ENCODE measurements at places on chromosomes 2 and 18.

- DNase-seq, result no peak
Observed at GRCh38 chr2:102698369-102699111, 63.3 kb upstream of the TMEM182 start.

DNA sequence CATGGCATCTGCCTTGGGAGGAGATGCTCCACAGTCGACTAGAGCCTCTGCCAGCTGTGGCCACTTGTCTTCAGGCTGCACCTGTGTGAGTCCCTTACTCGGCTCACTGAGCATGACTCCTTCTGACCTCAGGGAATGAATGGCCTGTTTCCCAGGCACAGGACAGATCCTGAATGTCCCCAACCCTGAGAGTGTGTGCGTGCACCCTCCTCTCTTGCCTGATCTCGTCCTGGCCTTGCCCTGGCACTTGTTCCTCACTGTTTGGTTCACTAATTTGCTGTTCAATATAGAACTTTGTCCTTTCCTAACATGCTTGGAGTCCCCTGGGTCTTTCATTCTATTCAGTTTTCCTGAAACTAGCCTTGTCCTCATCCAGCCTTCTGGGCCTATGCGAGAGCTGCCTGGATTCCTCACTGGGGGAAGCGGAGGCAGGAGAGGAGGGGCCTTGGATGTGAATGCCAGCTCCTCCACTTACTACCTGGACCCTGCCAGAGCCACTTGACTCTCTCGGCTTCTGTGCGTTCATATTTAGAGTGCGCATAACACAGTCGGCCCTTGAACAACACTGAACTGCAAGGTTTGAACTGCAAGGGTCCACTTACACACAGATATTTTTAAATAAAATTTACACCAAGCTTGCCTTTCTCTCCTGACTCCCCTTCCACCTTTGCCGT lies 184.8 kb downstream of the ACKR3 start:
- no peak for DNase-seq

DNA sequence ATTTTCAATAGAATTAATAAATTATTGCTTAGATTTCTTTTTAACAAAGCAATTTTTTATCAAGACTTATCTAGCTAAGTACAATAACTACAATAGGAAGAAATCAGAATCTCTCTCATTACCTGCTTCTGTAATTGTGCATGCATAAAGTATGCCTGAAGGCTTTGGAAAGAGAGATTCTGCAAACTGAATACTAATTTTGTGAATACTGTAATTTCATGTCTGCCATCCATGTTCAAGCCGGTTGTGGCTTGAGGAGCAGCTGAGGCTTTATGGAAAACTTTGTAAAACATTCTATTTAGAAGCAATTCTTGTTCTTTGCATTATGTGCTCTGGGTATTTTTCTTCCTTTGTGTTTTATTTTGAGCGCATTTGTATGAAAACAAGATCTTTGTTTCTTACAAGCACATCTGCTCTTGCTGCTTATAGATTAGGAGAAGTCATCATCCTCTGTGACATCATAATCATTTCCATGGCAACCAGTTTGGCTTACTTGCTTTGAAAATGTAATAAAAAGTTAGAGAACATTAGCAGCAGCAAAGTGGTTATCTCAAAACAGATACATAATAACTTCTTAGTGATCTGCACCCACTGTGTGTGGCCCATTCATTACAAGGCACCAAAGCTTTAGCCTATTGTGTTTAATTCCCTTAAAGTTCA lies 16.0 kb upstream of the IKZF2 start:
- DNase-seq, result no peak

- no peak for DNase-seq
Observed at GRCh38 chr2:196183528-196184231, 12.3 kb upstream of the STK17B start.

DNA sequence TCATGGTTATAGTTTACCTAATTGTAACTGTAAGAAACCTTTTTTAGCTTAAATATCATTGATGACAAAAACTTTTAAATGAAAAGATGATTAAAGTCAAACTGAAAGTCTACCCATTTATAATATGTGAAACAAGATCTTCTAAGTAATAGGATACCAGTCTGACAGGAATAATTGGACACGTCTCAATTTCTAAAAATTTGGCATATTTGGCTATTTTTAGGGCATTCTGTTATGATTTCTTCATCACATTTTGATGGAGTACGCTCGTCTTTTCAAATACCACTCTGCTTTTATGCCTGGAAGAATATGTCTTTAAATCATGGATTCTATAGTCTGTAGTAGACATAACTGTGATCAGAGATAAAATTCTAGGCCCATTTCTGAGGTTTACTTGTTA lies 1.3 kb downstream of the R3HDM1 start:
- no peak for DNase-seq

- DNase-seq, result no peak
Observed at GRCh38 chr18:50706199-50706598, 113.6 kb downstream of the MRO start.

DNA sequence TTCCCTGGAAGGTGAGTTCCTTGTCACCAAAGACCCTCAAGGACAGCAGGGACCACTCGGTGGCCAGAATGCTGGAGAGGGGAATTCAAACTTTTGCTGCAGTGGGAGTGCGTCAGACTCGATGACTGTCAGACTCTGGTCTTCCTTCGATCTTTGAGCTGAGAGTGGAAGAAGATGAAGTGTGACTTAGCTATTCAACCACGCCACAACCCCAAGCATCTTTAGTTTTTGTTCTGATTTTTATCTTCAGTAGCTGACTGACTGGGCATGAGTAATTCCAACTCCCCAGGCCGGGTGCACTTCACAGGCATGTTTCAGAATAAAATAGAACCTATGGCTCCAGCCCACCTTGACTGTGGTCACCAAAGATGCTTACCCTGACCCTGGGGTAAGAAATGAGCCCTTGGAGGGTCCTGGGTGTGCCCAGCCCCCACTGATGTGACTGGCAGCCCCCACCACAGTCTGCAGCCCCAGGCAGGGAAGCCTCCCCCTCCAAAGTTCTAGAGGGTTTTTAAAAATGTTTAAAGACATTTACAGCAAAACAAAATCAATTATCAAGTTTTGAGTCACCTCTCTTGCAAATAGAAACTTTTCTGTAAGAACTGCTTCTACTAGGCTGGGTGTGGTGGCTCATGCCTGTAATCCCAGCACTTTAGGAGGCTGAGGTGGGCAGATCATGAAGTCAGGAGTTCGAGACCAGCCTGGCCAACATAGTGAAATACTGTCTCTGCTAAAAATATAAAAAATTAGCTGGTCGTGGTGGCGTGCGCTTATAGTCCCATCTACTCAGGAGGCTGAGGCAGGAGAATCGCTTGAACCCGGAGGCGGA lies 24.9 kb upstream of the YWHAQ start:
- peak; percentile 15 for DNase-seq

GRCh38 chr2:68431316-68431972 lies 35.6 kb downstream of the FBXO48 start:
- no peak for DNase-seq

Data from CD4-positive, alpha-beta T cell (primary cell).